ENCODE measurements at places on chromosomes 3 and 15.

- no peak for DNase-seq
Measured at GRCh38 chr3:56894881-56895431, 93.2 kb upstream of the ARHGEF3 start.

GRCh38 chr3:76107935-76108570, 322.7 kb upstream of the ZNF717 start:
- no peak for DNase-seq

GRCh38 chr3:21117370-21117769, 633.6 kb downstream of the ZNF385D start:
- no peak for DNase-seq

DNA sequence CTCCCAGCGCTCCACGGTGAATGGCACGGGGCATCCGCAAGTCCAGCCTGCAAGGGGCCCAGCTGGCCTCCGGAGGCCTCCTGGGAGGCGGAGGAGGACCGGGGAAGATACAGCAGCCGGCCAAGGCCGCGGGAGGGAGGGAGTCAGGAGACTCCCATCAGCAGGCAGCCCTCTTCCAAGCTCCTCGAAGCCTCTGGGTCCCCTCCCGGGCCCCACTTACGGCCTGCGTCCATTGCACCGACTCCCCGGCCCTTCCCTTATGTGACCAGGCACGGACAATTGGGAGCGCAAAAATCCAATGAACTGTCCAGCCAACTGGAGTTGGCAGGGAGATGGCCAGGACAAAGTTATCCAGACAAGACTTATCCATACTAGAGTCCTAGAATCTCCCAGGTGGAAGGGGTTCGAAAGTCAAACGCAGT, 668 bp downstream of the MFGE8 start:
- no peak for DNase-seq

DNA sequence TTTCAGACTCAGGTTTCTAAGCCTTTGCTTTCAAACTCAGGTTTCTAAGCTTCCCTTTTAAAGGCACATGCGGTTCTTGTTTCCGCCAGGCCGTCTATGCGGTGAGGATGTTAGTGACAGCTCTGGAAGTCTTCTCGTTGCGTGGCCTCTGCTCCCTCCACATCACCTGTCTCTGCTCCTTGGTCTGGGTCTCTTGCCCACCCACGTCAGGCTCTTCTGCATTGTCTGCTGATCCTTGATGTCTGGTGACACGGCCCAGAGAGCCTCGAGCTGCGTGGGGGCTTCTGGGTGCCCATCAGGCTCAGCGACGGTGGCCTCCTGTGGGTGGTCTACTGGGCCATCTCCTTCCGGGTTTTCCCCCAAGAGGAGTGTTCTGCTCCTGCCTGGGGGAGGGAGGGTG, 30.5 kb downstream of the KLF13 start:
- DNase-seq, result no peak

DNA sequence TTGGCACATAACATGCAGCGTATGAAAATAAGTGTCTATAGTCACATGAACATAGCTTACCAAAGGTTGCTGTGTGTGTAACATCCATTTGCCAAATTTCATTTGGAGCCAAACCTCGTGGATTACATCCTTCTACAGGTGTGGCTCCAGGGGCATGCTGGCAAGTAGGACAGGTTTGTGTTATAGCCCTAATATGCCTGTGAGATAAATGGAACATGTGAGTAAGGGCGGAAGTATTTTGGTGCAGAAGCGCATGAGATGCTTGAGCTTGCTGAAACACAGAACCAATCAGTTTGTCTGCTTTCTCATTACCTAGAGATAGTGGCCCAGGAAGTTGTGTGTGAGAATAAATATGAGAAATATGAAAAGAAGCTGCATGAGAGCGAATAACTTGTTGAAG, 21.8 kb upstream of the XCR1 start:
- DNase-seq, result no peak

DNA sequence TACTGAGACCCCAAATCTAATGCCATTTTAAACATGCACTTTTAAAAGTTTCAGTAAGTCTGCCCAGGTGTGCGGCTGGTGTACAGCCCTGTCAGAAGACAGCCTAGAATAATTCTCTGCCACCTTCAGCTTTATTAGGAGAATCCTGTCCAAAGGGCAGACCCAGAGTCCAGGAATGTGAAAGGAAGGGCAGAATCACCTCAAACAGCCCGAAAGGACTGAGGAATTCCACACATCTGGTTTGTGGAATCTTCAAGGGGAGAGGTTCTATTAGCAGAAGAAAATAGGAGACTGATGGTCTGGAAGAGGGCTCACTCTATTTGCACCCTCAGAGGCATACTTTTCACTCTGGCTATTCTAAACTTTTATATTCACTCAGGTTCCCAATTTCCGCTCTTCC, 46.6 kb downstream of the TYRO3 start:
- DNase-seq, result no peak
